ENCODE measurements at places on chromosomes 4 and X.

DNA sequence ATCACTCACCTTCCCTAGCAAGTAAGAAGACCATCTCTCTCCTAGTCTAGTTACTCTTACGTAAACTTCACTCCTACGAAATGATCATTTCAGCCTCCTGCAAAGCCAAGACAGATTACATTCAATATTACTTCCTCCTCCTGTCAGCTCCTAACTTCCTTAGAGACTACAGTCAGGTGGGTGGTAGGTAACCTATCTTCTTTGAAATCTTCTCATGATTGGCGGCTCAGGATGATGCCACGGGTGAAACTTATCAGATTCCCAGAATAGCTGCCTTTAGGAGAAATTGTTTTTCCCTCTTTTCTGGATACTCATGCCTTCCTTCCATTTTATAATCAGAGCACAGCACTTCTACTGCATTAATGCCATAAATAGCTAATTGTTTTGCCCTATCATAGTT is 744.8 kb upstream of the HS3ST1 start:
- DNase-seq = no peak

DNA sequence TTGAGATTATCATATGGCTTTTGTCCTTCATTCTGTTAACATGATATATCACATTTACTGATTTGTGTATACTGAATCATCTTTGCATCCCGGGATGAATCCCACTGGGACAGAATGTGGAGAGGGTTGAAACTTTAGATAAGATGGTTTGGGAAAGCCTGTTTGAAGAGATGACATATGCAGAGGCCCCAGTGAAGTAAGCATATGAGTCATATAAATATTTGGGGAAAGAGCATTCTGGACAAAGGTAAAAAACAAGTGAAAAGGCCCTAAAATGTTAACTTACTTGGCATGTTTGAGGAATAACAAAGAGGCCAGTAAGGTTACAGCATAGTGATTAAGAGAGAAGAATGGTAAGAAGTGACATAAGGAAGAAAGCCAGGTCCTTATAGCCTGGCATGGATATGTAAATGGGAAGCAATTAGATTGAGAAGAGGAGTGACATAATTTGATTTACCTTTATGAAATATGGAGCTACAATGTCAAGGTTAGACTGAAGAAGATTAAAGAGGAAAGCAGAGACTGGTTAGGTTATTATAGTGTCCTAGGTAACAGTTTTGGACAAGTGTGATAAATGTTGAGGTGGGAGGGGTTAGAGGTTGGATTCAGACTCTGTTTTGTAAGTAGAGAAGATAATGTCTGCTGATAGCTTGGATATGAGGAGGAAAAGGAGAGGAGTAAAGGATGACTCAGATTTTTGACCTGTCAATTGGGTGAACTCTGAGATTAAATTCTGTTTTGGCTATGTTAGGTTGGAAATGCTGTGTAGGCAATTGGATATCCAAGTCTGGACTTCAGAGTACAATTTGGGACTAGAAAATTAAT is 54.6 kb upstream of the DRP2 start:
- DNase-seq = no peak

- DNase-seq = no peak
These were observed 2.9 kb upstream of the HAND2 start for GRCh38 chr4:173532725-173533511.

DNA sequence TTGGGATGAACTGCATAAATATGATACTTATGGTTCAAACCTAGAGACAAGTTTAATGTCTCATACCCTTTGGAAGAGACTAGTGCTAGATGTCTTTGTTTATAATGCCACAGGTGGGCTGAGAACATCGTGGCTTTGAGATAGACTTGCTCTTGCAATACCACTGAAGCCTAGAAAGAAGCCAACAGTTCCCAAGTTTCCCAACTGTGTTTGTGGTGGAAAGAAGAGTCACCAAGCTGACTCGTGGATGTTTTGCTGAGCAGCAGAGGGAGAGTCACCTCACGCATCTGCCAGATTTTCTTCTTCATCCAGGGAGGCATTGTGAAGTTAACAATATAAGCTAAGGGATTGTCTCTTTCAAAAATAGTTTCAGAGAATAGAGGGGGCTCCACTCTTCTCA is 1076.2 kb downstream of the C4orf33 start:
- DNase-seq = peak; percentile 67

- no peak for DNase-seq
These were observed 17.1 kb upstream of the HERC3 start for GRCh38 chr4:88575186-88575585.

- DNase-seq = no peak
These were observed 39.3 kb downstream of the DOCK11 start for GRCh38 chrX:118534716-118535493.

GRCh38 chr4:179248821-179249220 is 1806.6 kb upstream of the AGA start:
- no peak for DNase-seq

DNA sequence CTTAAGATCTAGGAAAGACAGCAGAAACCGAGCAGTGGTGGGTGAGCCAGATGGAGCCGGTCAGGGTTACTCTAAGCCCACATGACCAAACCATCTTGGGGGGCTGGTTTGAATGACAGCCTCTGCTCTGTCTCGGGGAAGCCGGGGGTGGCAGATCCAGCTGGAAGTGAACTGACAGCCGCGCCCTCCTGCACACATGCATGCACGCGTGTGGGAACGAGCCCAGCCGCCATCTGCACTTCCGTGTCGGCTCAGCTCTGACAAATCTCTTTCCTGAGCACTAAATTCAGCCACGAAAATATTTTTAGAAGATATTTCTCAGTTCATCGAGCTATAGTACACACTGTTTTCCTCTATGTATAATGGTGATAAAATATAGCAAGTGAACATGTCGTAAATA is 115.5 kb downstream of the DCTD start:
- DNase-seq = no peak

- DNase-seq = peak; percentile 95
These were observed 644.4 kb downstream of the STPG2 start for GRCh38 chr4:97498875-97499274.

GRCh38 chr4:78355306-78355705 is 196.3 kb upstream of the ANXA3 start:
- no peak for DNase-seq

DNA sequence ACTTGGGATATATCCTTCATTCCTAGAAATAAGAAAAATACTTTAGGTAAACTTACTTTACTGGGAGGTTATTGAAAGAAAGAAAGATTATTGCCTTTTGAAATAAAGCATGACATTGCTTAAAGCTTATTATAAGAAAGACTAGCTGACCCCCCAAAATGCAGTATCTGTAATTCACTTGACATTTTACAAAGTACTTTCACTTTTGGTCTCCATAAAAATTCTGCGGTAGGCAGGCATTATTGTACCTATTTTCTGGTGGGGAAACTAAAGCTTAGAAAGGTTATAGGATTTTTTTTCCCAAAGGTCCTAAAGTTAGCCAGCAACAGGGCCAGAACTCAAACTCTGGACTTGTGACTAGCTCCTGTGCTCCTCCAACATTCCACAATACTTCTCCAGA is 29.7 kb upstream of the TXK start:
- DNase-seq = no peak

DNA sequence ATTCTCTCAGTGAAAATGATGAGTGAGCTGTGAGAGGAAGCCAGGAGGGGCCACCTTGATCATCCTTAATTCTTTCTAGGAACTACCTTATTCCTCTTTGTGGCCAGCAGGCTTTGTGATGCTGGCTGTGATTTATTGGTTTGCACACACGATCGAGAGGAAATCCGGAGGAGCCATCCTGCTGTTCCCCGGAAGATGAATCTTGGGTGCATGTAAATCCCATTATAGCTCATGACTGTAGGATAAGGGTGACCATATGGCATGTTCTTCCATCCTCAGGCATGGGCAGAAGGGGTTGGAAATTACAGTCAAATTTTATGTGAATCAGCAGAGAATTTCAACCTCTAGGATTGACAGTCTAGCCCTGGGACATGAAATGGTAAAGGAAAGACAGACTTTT is 254.5 kb downstream of the UNC5C start:
- no peak for DNase-seq

DNA sequence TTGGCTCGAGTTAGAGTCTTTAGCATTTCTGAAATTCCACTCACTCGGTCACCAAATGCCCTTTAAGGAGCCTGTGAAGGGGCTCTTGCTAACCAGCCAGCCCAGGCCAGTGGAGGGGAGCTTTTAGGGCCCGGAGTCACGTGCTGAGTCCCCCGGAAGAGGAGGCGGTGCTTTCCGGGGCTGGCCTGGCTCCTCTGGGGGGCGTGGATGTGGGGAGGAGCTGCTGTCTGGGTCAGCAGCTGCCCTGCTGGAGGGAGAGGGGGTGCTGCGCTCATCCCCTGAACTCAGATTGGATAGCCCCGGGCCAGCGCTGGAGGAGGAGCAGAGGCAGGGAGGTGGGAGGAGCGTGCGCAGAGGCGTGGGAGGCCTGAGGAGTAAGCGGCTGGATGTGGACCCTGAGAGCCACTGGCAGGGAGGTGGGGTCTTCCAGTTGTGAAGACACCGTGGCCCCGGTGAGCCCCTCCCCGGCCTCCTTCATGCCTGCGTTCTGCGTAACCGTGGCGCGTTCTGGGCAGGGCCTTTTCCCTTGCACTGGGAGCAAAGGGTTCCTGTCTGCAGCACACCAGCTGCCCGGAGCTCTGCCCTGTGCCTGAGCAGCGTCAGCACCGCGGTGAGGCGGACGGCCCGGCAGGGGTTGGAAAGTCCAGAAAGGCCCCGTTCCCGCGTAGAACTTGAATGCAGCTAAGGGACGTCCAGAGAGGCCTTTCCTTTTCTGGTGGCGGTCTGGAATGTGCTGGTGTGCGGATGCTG is 19.7 kb downstream of the MAEA start:
- peak; percentile 54 for DNase-seq

GRCh38 chr4:8303485-8304281 is 34.1 kb downstream of the HTRA3 start:
- DNase-seq = peak; percentile 88

GRCh38 chrX:15204130-15204751 is 65.6 kb downstream of the ASB9 start:
- DNase-seq = no peak

DNA sequence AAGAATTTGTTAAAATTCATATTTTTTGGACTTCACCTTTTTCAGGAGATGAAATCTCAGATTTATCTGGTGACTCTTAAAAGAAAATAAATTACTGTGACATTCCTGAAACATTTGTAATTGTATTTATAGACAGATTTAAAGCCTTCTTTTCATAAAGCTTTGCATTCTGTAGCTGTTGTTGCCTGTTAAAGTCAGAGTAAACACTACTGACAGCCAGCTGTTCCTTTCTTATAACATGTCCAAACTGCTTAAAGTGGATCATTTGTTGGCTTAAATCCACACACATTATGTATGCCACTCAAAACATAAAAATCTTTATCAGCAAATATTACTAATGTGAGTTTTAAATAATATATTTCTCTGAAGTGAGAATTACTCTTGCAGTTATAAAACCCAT is 157.5 kb downstream of the TECRL start:
- DNase-seq = no peak

GRCh38 chr4:183424109-183424744 is 20.2 kb upstream of the CDKN2AIP start:
- peak; percentile 57 for DNase-seq

DNA sequence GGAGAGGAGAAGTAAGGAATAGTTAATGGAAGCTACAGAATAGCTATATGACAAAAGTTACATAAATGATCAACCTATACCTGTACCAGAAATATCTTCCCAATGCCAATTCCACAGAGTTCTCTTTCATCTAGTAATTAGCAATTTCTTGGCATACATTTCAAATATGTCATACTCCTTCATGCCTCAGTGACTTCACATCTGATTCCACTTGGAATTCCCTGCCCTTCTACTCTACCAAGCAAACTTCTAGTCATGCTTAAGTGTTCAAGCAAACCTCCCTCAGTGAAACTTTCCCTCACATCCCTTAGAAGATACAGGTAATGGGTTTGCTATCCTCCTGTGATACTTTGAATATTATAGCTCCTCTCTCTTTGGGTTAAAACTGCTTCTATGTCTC is 127.1 kb downstream of the KLHL13 start:
- no peak for DNase-seq

DNA sequence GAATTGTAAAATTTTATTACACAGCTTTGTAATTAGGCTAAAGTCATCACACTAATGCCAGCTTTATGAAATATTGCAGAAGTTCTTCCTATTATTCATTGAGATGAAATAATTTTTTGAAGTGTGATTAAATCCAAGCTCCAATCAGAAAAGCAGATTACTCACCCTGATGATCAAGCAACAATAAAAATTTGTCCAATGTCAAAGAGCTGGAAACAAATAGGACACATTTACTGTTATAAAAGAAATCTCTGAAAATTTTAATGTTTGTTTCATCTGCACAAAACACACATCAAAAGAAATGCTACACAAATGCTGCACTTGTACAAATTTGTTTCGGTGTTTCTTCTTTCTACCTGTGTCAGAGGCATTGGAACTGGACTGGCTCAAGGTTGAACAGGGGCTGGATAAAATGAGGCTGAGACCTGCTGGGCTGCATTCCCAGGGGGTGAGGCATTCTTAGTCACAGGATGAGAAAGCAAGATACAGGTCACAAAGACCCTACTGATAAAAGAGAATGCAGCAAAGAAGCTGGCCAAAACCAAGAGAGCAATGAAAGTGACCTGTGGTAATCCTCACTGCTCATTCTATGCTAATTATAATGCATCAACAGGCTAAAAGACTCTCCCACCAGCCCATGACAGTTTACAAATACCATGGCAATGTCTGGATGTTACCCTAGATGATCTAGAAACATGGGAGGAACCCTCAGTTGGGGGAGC is 78.3 kb downstream of the GASK1B start:
- peak; percentile 30 for DNase-seq

DNA sequence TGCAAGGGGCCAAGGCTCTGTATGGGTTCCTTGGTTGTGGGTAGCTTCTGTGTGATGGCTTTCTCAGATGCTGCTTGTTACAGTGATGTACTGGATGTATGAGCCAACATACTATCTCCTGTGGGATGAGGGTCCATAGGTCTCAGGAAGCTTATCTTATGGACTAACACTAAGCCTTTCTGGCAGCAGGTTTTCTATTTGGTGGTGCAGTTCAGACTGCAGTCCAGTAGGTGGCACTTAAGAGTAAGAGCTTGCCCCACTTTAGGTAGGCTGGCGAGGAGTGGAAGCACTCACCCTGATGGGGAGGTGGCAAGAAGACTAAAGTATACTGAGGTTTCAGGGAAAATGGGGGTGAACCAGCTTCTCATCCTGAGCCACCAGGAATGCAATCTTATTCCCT is 306.7 kb upstream of the MAOA start:
- DNase-seq = peak; percentile 70

DNA sequence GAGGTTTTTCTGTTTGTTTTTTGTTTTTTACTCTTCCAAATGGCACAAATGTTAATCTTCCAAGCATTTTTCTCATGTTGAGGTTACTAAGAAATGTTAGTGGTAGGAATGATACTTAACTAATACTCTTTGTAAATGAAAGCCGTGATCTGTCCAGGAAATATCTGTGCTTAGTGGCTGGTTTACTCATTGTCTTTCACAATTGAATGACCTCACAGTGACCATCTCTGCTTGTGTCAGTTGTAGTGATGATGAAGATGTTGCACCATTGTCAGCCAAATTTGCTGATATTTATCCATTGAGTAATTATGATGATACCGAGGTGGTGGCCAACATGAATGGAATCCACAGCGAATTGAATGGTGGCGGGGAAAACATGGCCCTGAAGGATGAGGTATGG is 93.5 kb downstream of the TNIP2 start:
- DNase-seq = peak; percentile 77

Data from MCF 10A (cell line).